Putamen (tissue), 1 donor: ENCODE measurements at places on chromosomes 3 and 15.

GRCh38 chr15:62964251-62964650 is 78.3 kb upstream of the TPM1 start:
- no peak for DNase-seq

- no peak for DNase-seq
Observed at GRCh38 chr3:13776253-13777050, 103.4 kb downstream of the WNT7A start.

GRCh38 chr15:46961795-46962194 is 755.5 kb upstream of the SEMA6D start:
- DNase-seq: no peak

GRCh38 chr3:79257791-79258190 is 510.0 kb downstream of the ROBO1 start:
- no peak for DNase-seq

DNA sequence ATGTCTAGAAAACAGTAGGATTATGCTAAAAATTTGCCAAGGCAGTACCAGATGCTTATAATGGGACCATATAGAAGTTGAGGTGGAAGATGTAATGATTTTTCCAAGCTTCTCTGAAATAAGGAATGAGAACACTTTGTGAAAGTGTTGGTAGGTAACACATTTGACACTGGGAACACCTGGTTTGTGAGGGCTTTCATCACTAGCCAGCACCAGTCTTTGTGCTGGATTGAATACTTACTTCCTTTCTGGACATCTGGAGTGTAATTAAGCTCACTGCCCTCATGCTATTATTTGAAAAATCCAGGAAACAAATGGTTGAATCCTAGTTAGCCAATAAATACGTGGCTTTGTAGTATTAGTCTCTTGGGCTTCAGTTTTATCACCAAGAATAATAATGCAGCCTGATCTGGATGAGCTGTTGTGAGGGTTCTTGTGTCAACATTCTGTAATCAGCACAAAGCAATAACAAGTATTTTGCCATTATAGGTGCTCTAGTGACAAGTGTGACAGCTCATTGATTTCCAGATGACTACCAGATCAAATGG is 12.9 kb downstream of the CCDC80 start:
- no peak for DNase-seq

DNA sequence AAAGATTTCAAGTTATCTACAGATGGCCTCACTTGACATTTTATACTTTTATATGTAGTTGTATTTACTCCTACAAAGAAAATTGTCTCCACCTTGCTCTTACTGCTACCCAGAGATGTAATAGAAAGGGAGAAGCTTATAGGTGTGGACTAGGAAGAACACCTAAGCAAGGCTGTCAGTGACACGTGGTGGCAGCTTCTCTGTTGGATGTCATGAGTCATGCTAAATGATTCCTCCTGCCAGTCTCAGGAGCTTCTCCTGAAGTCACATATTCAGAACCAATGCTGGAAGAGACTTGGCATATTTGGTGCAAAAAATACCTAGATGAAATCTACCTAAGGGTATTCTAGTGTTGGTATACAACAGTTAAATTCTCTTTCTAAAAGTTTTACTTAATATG is 184.7 kb downstream of the LRRC3B start:
- no peak for DNase-seq

GRCh38 chr3:30493911-30494311 is 112.5 kb upstream of the TGFBR2 start:
- no peak for DNase-seq

- no peak for DNase-seq
Observed at GRCh38 chr15:29349196-29349595, 79.6 kb upstream of the NSMCE3 start.

GRCh38 chr3:127775398-127776109 is 46.8 kb downstream of the MGLL start:
- DNase-seq: no peak
